ENCODE measurements at places on chromosomes 13 and 19.

DNA sequence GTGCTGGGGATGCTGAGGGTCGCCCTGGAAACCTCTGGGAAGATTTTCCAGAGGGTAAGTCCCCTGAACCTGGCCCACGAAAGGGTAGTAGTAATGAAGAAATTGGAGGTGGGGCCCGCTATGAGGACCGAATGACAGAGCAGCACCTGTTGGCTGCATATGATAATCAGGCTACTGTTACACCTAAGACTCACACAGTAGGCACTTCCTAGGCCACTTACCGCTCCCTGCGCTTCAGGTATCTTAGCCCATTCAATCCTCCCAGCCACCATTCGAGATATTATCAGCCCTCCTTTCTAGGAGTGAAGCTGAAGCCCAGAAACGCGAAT, 4.3 kb upstream of the LRFN3 start:
- no peak for DNase-seq

GRCh38 chr13:110152351-110152750, 154.6 kb downstream of the COL4A1 start:
- no peak for DNase-seq

- DNase-seq = no peak
Measured at GRCh38 chr19:28640506-28640905, 572.4 kb downstream of the UQCRFS1 start.

GRCh38 chr19:14349426-14349825, 31.8 kb upstream of the ADGRE5 start:
- no peak for DNase-seq

GRCh38 chr19:14558370-14559066, 13.3 kb downstream of the NDUFB7 start:
- DNase-seq = no peak

GRCh38 chr19:42985588-42985987, 40.7 kb downstream of the PSG11 start:
- no peak for DNase-seq
